ENCODE measurements at places on chromosomes 1 and 21. TPM values are rescaled to one million over a fixed set of nuclear protein-coding genes. Genes with fewer than 3 reads are reported as not detected.

DNA sequence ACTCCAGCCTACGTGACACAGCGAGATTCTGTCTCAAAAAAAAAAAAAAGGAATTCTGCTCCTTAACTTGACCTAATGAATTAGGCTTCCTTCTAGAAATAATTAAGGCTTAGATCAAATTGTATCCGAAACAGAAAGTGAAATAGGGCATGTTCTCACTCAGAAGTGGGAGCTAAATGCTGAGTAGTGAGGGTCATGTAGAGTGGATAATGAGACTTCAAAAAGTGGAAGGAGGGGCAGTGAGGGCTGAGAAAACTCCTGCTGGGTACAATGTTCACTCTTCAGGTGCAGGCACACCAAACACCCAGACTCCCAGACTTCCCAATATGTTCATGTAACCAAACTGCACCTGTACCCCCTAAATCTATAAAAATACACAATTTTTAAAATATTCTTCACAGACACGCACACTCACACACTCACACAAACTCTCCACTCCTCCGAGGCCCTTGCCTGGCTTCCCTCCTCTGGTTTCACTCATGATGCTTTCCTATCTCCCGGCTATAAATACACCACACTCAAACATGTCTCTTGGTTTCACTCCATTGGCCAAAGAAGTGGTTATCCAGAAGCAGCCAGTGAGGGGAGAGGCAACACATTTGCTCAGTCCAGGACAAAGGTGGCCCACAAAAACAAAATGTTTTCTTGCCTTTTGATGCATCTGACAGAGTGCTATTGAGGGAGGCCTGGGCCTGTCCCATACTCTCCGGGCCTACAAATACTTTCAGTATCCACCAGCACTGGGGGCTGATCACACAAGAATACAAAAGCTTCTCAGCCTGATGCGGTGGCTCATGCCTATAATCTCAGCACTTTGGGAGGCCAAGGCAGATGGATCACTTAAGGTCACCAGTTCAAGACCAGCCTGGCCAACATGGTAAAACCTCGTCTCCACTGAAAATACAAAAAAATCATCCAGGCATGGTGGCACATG, 249.2 kb downstream of the TOMM20 start:
- DNase-seq, result no peak

- DNase-seq, result no peak
Observed at GRCh38 chr21:14452727-14453241, 69.8 kb upstream of the HSPA13 start.

GRCh38 chr1:10340930-10341590, 57.8 kb upstream of the PGD start:
- no peak for DNase-seq

GRCh38 chr1:109777980-109778625, 14.4 kb upstream of the EPS8L3 start:
- no peak for DNase-seq

DNA sequence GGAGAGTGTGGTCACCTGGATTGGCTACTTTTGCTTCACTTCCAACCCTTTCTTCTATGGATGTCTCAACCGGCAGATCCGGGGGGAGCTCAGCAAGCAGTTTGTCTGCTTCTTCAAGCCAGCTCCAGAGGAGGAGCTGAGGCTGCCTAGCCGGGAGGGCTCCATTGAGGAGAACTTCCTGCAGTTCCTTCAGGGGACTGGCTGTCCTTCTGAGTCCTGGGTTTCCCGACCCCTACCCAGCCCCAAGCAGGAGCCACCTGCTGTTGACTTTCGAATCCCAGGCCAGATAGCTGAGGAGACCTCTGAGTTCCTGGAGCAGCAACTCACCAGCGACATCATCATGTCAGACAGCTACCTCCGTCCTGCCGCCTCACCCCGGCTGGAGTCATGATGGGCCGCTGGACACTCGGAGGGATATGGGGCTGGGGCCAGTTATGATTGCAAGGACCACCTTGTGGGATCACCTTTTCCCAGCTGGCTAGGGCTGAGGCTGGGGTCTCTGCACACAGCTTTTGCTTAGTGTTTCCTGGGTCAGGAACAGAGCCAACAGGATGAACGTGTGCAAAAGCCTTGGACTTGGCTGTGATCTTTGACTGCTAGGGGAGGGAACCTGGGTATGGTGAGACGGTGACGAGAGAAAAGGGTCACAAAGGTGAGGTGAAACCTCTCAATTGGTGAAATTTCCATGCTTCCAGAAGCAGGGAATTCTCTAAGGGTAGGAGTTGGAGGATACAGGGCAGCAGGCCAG, 4.3 kb upstream of the GNAI3 start:
- DNase-seq, result no peak

GRCh38 chr1:229199261-229200243, 71.4 kb upstream of the RAB4A start:
- DNase-seq, result no peak

MYCL gene
- total RNA-seq, result 0.38 TPM

TMEM82 gene
- 0.13 TPM for total RNA-seq

FCGR2B gene
- not detected for total RNA-seq

Data from dermis microvascular lymphatic vessel endothelial cell (primary cell).